ENCODE measurements at places on chromosomes 5 and 9. TPM values are rescaled to one million over a fixed set of nuclear protein-coding genes. Genes with fewer than 3 reads are reported as not detected.

GRCh38 chr9:131667576-131667975 lies 72.3 kb downstream of the RAPGEF1 start:
- peak; percentile 48 for DNase-seq

GRCh38 chr5:74064225-74064624 lies 438.2 kb downstream of the ARHGEF28 start:
- peak; percentile 16 for DNase-seq

- peak; percentile 26 for DNase-seq
These were observed 5.2 kb upstream of the RPL26L1 start for GRCh38 chr5:172953776-172954675.

Gene OR13C8
- not detected for total RNA-seq

DNA sequence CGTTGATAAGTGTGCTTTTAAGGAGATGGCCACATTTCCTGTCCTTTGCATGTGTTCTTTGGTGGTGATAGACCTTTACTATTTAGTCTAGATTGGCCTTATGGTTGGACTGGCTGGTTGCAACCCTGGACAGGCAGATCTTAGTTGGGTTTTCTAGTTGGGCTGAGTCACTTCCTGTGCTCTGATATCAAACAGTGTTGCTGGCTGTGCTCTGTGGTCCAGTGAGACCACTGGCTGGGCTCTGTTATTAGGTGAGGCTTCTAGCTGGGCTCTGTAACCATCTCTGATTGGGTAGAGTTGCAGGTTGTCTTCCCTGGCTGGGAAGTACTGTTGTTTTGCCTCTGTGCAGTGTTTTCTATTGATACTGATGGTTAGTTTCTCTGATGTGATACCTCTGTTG lies 432.5 kb downstream of the LRRC70 start:
- DNase-seq: no peak

DNA sequence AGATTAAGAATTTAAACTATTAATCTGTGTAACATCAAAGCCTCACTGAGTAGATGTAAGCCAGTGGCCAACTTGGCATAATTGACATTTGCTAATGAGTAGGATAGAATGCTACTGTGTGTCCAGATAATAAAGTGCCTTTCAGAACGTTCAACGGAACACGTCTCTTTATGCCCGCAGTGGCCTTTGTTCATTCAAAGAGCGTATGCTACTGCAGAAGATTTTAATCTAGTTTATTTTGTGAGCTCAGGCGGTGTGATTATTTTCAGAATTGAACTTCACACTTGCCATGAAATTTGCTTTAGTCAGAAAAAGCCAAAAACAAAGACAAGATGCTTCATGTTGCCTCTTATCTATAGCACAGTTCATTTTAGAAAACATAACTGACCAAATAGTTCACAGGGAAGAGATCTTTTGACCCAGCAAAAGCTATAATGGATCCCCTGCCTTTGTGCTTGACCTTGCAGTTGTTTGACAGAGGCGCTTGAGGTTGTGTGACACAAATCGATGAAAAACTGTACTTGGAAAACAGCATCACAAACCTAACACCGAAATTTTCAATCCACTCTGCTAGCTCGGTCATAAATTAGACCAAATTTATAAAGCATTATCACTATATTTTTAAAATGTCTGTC lies 530.9 kb upstream of the TYRP1 start:
- no peak for DNase-seq

- peak; percentile 27 for DNase-seq
These were observed 62.9 kb downstream of the USP20 start for GRCh38 chr9:129898185-129898584.

DNA sequence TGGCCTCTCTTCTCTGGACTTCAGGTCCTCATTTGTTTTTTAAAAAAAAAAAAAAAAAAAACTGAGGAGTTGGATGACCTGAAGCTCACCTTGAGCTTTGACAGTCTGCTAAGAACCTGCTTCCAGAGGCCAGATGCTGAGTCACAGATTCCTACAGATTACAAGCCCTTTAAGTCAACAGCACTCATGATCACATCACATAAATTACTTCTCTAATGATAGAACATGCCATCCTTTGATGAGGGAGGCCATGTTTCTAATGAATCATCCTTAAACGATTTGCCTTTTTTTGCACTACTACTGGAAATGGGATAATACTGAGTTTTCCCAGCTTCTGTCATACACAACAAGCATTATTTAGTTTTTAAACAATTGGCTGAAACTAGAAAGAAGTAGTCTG lies 34.2 kb upstream of the MYOT start:
- DNase-seq: peak; percentile 71

GRCh38 chr5:126695091-126695490 lies 81.8 kb upstream of the LMNB1 start:
- DNase-seq: no peak

DNA sequence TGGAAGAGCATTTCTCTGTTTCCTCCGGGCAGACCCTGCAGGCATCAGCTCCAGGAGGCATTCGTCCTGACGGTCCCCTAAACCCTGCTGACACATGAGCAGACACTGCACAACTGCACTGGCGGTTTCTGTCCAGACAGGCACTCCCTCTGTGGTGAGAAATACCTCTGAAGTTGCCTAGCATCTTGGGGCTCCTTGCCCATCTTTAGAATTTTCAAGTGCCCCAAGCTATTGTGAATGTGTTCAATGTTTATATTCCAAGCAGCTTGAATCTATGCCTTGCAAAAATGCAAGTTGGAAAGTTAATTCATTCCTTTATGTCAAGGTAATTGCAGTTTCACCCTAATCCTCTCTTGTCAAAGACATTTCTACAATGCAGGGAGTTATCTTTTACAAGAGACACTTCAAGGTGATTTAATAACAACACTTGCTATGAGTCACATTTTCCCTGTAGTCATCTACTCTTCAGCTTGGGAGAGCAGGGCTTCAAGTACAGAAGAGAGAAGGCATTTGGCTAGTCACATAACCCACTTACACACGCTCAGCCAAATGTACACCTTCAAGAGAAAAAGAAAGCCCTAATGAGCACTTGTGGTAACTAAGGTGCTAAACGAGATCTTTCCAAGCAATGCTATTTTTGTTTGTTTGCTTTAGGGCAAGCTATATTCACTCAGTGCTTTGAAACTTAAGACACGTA lies 302.5 kb downstream of the MLLT3 start:
- peak; percentile 13 for DNase-seq

DNA sequence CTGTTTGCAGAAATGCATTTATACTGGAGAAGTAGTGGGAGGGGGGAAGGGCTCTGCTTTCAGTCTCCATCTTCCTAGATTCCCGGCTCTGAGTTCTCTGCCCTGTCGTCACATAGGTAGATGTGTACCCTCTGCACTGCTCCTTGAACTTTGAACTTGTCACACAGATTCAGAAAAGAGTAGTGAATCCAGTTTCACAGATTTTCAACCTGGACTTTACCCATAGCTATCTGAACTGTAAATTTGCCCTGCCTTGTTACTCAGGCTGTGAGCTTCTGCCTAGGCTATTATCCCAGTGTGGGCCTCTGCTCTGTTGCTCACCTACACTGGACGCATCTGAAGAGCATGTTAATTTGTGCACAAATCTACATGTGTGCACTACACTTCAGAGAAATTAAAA lies 12.8 kb upstream of the C9orf152 start:
- no peak for DNase-seq

Gene MYOT
- total RNA-seq: not detected

Gene OR1N2
- total RNA-seq: not detected

GRCh38 chr9:37542895-37543294 lies 33.3 kb downstream of the FBXO10 start:
- peak; percentile 7 for DNase-seq

- DNase-seq: no peak
These were observed 444.5 kb downstream of the CTNND2 start for GRCh38 chr5:11459716-11460115.

Gene OLFM1
- total RNA-seq: 0.29 TPM

- no peak for DNase-seq
These were observed 2.4 kb downstream of the CD180 start for GRCh38 chr5:67194166-67194565.

Gene DEPDC1B
- total RNA-seq: 28.5 TPM

Gene LRRC14B
- not detected for total RNA-seq

Gene PCA3
- not detected for total RNA-seq

Gene ADCY2
- total RNA-seq: under 0.01 TPM

- peak; percentile 65 for DNase-seq
These were observed 125.3 kb upstream of the MARCHF11 start for GRCh38 chr5:16304846-16305245.

DNA sequence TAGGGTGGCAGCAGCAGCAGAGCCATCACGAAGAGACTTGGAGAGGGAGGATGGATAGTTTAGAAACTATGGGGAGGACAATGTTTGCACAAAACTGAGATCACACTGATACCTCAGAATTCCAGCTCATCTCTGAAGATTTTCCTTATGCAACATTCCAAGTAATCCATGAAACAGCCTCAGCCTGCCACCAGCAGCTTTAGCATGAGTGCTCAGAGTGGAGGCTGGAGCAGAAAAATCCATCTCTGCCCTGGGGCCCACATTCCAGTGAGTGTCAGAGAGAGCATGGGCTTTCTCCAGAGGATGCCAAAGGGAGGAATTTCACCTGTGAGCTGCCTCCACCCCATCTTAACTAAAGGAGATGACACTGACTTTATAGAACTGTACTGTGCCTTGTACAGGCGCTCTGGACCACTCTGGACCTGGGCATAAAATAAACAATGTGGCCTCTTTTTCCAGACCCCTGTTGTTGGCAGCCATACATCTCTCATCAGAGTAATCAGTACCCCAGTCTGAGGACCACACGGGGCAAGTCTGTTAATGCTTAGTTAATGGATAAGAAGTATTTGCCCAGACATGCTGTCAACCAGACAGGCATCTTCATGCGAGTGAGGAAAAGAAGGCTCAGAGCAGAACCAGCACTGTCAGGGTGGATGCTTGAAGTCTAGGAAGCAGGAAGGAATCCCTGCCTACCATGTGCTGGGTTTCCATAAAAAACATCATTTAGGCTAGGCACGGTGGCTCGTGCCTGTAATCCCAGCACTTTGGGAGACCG lies 440.9 kb downstream of the ENC1 start:
- peak; percentile 63 for DNase-seq

GRCh38 chr5:76234665-76235064 lies 151.5 kb downstream of the SV2C start:
- DNase-seq: no peak

DNA sequence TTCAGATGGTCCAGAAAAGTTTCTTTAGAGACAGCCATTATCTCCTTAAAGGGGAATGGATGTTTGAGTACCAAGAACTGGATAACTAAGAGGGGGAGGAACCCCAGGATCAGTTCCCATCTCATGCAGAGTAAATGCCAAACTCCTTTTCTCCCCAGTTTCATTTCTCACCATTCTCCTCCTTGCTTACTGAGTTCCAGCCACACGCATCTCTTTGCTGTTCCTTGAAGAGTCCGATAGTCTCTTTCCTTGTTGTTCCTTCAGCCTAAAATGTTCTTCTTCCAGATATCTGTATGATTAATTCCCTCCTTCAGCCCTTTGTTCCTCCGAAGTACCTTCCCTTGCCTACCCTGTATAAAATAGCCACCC lies 30.0 kb downstream of the KDM4C start:
- DNase-seq: no peak

Gene LOX
- 28.4 TPM for total RNA-seq
